Activated naive CD4-positive, alpha-beta T cell treated with anti-CD3 and anti-CD28 coated beads, Interleukin-2, amount 10 ng/mL, durations not matched to agents 5 hours and 36 hours (primary cell): ENCODE measurements at places on chromosomes 5 and 9. TPM values are rescaled to one million over a fixed set of nuclear protein-coding genes. Genes with fewer than 3 reads are reported as not detected.

The EQTN gene
- not detected for total RNA-seq

The ACTBL2 gene
- not detected for total RNA-seq

The GADD45G gene
- 3.0 TPM for total RNA-seq

The ZNF658 gene
- 4.7 TPM for total RNA-seq

The GRM6 gene
- total RNA-seq, result not detected

The PDLIM7 gene
- 27.3 TPM for total RNA-seq

The GNA14 gene
- not detected for total RNA-seq

The CCDC183 gene
- total RNA-seq, result 0.76 TPM

The NFIL3 gene
- total RNA-seq, result 26.1 TPM
